Sigmoid colon (tissue), 7 donors: ENCODE measurements at places on chromosomes 3 and 15. TPM values are rescaled to one million over a fixed set of nuclear protein-coding genes. Genes with fewer than 3 reads are reported as not detected.

The MOBP gene
- not detected for total RNA-seq

- no peak for DNase-seq
Observed at GRCh38 chr3:192467230-192468140, 259.9 kb downstream of the FGF12 start.

DNA sequence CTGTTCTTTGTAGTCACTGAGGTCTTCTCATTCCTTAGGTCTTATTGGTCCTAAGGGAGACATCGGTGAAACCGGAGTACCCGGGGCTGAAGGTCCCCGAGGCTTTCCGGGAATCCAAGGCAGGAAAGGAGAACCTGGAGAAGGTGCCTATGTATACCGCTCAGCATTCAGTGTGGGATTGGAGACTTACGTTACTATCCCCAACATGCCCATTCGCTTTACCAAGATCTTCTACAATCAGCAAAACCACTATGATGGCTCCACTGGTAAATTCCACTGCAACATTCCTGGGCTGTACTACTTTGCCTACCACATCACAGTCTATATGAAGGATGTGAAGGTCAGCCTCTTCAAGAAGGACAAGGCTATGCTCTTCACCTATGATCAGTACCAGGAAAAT lies 11.6 kb downstream of the ADIPOQ start:
- no peak for DNase-seq

The DNAH12 gene
- total RNA-seq, result 0.27 TPM

DNA sequence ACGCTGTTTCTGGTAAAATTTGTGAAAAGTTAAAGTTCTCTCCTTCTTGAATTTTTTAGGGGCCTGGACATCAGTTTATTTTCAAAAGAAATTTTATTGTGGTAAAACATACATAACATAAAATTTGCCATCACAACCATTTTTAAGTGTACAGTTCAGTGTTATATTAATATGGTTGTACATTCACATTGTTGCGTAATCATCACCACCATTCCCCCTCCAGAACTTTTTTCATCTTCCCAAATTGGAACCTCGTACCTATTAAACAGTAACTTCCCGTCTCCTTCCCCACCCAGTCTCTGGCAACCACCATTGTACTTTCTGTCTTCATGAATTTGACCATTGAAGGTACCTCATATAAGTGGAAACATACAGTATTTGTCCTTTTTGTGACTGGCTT lies 23.0 kb upstream of the XRN1 start:
- DNase-seq, result no peak

- DNase-seq, result no peak
Observed at GRCh38 chr15:72197041-72197459, 537 bp downstream of the GRAMD2A start.

- no peak for DNase-seq
Observed at GRCh38 chr15:51378406-51378805, 37.0 kb downstream of the GLDN start.
